Left lung (tissue), 14 donors: ENCODE measurements at places on chromosomes 7 and 10. TPM values are rescaled to one million over a fixed set of nuclear protein-coding genes. Genes with fewer than 3 reads are reported as not detected.
A peak's percentile ranks its signal among the peaks of the same experiment; 100 is the strongest.

DNA sequence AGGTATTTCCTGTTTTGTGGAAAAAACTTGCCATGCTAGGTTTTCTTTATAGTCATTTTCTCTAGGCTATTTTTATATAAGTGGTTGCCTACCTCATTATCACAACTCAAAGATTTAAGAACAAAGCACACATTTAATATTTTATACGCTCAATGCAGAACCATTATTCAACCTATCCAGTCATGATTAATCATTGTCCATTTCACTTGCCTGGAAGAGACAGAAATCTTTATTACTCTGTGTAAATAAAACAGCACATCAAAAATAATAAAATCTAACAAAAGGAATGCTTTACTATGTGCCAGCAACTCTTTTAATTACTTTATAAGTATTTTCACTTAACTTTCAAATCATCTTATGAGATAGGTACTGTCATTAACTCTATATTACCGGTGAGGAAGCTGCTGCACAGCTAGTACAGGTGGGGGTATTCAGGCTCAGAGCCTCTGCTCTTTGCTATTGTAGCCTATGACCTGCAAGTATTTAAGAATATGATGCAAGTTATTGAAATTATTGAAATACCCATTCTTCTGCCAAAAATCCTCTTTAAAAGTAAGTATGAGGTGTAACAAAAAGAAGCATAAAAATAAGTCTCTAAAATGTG is 16.4 kb upstream of the TAS2R16 start:
- DNase-seq, result no peak

DNA sequence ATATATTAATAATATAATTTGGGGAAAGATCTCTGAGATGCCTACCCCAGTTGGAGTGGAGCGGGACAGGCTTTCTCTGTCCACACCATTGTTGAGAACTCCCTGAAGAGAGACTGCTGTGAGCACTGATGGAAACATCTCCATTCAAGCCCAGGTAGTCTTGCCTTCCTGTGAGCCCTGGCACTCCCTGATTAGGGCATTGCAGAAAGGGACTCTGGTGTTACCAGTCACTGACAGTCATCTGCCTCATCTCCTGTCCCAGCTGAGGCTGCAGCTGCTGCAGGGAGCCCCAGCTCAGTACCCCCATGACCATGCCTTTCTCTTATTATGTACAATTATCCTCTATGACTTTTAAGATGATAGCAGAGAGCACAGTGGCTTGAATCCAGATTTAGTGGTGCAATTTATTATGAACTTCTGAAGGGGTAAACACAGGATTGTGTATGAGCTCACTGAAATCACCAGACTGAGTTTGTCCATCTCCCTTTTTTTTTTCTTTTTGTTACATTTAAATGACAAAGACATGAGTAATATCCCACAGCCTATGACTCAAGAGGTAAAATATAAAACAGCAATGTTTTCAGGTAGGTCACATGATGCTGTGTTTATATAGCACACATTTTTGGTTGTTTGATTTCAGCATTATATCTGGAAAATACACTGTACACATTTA is 236.9 kb downstream of the SLC25A13 start:
- DNase-seq, result no peak

DNA sequence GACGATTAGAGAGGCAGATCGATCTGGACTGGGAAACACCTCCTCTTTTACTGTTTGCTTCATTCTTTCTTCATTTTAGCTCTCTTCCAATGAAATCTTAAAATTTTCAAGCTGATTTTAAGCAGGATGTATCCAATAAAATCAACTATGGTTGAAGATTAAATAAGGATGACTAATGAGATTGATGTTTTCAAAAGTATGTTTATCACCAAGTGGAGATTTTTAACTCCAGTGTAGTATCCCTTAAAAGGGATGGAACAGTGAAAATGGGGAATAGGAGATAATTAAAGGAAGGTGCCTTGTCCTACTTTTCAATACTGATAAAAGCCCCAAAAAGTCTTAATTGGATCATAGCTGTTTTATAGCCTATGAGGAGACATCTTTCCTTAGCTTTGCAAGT is 11.6 kb upstream of the LIPF start:
- DNase-seq, result no peak

GRCh38 chr7:118041251-118041878 is 142.6 kb upstream of the LSM8 start:
- no peak for DNase-seq

- DNase-seq, result no peak
Observed at GRCh38 chr7:105940109-105940508, 23.0 kb upstream of the CDHR3 start.

DNA sequence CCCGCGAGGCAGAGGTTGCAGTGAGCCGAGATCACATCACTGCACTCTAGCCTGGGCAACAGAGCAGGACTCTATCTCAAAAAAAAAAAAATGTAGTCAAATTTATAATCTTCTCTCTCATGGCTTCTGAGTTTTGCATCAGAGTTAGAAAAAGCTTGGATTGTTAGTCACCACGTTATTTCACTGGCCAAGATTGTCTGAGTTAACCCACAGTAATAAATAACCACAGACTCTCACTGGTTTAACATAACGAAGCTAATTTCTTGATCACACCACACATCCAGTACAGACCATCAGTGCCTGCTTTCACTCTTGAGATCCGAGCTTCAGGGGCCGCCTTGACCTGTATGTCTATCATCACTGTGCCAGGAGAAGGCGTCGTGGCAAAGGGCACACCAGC is 116.8 kb upstream of the JCAD start:
- DNase-seq, result no peak

DNA sequence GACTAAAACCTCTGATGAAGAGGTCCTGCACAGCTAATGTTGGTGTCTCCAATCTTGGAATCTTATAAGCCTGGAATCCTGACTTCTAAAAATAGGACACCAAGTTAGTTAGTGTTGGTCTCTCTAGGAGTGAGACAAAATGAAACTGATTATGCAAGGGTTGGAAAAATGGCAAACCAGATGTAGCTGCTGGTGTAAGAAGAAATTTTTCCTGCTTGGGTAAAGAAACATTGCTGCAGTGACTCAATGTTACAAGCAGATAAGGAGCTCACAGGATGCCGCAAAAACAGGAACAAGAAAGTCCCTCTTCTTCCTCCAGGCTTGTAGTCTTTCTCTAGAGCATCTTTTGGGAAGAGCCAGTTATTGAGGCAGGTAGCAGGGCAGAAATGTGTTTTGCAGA is 449.0 kb downstream of the ETV1 start:
- DNase-seq, result no peak

- no peak for DNase-seq
Observed at GRCh38 chr7:155490697-155491628, 33.0 kb downstream of the EN2 start.

GRCh38 chr10:34106356-34106885 is 708.7 kb downstream of the PARD3 start:
- DNase-seq, result no peak

DNA sequence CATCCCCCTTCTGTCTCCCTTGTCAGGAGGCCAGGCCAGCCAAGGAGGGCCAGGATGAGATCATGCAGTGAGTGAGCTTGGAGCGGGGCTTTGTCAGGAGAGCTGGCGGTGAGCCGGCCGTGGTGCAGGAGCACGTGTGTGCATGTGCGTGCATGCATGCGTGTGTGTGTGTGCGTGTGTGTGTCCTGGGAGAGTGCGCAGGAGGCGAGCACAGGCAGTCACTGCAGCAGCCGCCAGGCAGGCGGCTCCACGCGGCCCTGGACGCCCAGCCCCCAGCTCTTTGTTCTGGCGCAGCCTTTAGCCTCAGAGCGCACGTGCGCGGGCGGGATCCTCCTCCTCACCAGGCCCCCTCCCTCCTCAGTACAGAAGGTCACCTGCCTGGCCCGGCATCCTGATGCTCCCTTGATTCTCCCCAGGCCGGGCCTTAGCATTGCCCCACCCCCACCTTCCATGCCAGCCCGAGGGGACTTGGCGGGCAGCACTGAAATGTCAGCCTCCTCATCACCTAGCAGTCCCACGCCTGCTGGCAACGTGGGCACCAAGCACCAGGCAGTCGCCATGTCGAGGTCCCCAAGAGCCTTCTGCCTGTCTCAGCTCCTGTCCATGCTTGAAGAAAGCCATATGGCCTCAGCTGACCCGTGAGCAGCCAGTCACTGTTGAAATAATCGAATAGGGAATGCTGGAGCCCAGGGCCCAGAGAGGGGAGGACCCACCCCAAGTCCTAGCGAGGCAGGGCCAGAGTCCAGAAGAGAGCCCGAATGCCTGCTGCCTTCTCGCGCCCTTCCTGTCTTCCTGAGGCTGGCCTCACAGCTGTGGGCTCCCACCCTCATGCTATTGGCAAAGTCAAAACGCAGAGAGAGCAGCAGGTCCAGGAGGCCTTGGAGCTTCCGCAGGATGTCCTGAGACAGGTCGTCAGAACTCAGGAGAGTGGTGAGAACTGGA is 125.9 kb upstream of the PPIF start:
- peak; percentile 87 for DNase-seq

DNA sequence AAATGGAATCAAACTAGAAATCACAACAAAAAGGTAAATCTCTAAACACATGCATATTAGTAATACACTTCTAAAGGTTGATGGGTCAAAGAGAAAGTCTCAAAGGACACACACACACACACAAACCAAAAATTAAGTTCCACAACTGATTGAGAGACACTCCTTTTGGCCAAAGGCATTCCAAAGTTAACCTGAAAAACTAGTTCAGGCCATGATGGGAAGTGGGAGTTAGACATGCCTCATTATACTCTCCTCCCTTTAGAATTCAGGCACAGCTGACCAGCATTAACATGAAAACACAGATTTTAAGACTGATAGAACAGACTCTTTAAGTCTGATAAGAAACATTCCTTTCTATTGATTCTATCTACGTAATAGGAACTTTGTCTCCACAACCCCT is 332.4 kb upstream of the IGFBP3 start:
- DNase-seq, result no peak

- no peak for DNase-seq
Observed at GRCh38 chr10:48842231-48842630, 97.4 kb downstream of the LRRC18 start.

The PON1 gene
- polyA plus RNA-seq, result 1.5 TPM

The RPS24 gene
- polyA plus RNA-seq, result 3,211 TPM

The INMT gene
- polyA plus RNA-seq, result 33.8 TPM

The ZMIZ2 gene
- polyA plus RNA-seq, result 79.5 TPM

The PTPRN2 gene
- 7.4 TPM for polyA plus RNA-seq

The PRR15 gene
- 0.22 TPM for polyA plus RNA-seq

The CYP3A5 gene
- 27.7 TPM for polyA plus RNA-seq

The TNS3 gene
- polyA plus RNA-seq, result 101 TPM
